ENCODE measurements at places on chromosomes 3 and 15.

- no peak for DNase-seq
Measured at GRCh38 chr15:33964665-33965040, 3.6 kb upstream of the CHRM5 start.

DNA sequence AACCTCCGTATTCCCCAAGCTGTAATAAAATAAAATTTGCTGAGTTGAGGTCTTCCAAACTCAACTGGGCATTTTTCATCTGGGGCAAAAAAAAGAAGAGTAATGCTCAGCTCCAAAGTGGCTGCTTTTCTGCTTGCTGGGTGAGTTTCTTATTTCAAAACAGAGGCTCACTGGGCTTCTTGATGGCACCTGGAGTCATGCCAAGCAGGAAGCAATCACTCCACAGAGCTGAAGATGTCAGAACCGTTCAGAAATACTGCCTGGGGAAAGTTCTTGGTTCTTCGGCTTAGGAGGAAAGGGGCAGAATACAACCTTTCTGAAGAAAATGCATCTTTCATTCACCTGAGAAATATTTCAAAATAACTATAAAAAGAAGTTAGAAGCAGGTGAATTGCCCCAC, 4.1 kb downstream of the CCR9 start:
- no peak for DNase-seq

GRCh38 chr15:31447931-31448634, 121.4 kb downstream of the KLF13 start:
- no peak for DNase-seq

- DNase-seq = no peak
Measured at GRCh38 chr15:58447271-58448010, 15.7 kb downstream of the LIPC start.

- DNase-seq = no peak
Measured at GRCh38 chr3:184741798-184742675, 30.2 kb upstream of the MAGEF1 start.

- no peak for DNase-seq
Measured at GRCh38 chr3:51709004-51709420, 2.1 kb downstream of the GRM2 start.
